ENCODE measurements at places on chromosomes 2 and 18. TPM values are rescaled to one million over a fixed set of nuclear protein-coding genes. Genes with fewer than 3 reads are reported as not detected.

IL36RN gene
- 64.1 TPM for total RNA-seq

GRCh38 chr2:160076914-160077313, 14.5 kb upstream of the PLA2R1 start:
- ATAC-seq: no peak

DNA sequence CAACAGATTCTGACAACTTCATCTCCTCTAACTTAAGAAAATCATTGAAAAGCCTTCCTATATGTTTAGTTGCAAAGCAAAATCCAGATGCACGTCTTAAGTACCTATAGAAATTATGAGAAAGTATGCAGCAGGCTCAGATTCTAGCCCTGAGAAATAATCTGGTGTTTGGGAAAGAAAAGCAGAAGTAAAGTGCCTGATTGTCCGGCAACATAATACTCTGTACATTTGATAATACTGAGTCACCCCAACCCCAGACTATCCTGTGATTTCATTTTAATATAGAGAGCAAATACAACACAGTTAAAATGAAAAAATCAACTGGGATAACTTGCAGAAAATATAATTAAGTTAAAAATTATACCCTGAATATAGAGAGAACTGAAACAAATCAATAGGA, 13.5 kb downstream of the RFX8 start:
- no peak for ATAC-seq

DNA sequence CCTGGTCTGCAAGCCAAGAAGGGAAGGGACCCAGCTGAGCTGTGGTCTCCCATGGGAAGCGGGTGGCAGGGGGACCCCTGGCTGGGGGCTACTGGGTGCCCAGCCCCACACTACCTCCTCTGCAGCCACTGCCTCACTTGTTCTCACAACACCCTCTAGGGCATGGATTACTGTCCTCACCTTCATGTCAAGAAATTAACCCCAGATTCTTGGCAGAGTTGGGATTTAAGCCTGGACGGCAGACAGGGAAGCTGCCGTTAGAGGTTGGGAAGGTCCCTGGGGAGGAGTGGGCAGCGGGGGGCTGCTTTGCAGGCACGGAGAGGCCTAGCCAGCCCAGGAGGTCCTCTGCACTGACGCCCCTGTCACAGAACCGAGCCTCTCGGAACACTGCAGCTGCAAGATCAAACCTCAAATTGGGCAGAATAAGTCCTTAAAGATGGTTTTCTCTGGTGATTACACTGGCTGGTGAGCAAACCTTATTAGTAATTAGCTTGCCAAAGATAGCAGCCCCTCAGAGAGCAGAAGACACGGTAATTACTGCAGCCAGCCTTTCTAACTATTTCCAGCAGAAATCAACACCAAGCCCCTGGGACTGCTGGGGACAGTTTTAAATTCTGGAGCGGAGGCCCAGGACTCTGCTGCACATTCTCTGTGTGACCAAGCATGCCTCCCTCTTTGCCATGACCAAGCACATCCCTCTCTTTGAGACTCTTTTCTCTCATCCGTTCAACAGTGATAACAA, 35.9 kb downstream of the KCNF1 start:
- peak; percentile 15 for ATAC-seq

ANKRD23 gene
- total RNA-seq: 1.8 TPM

SPP2 gene
- not detected for total RNA-seq

PLCD4 gene
- 5.7 TPM for total RNA-seq

CGREF1 gene
- 0.96 TPM for total RNA-seq

IL18R1 gene
- total RNA-seq: 1.1 TPM

DNA sequence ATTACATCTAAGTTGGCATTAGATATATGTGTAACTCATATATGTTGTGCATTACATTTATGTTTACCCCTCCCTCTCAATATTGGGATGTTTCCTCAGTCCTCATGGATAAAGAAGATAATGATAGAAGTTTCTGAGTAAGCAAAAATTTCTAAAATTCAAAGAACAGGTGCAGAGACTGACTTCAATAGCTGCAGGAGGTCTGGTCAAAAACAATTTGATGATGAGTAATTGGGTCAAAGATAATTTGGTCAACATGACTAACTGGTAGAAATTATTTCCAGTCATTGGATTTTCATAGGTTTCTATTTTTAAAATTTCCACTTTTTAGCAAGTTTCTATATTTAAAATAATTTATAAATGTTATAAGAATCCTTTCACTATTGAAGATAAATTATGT, 1130.9 kb upstream of the SLC39A10 start:
- no peak for ATAC-seq

KCNG2 gene
- 0.20 TPM for total RNA-seq

RAD51AP2 gene
- 0.16 TPM for total RNA-seq

VIL1 gene
- total RNA-seq: not detected
